Activated T-helper 1 cell treated with Interleukin-2 at 50 U/mL for 16 hours (primary cell): ENCODE measurements at places on chromosomes 11 and 22.

DNA sequence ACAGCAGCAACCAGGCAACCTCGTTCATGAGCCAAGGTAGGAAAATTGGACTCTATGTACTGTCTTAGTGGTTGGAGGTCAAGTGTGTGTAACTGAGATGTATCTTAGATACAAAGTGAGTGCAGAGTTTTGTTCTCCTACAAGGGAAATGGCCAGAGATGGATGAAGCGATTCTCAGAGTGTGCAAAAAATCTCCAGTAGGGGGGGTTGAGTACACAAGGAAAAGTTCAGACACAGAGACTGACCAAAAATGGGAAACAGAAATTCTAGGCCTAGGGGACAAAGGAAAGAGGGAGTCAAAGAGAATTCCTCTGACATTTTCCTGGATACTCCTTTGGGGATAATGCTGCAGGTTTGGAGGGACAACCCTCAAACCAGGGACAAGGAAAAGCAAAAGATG lies 38.2 kb upstream of the OR5AK2 start:
- DNase-seq = no peak

- no peak for DNase-seq
These were observed 43.3 kb upstream of the SLC35C1 start for GRCh38 chr11:45761659-45762058.

DNA sequence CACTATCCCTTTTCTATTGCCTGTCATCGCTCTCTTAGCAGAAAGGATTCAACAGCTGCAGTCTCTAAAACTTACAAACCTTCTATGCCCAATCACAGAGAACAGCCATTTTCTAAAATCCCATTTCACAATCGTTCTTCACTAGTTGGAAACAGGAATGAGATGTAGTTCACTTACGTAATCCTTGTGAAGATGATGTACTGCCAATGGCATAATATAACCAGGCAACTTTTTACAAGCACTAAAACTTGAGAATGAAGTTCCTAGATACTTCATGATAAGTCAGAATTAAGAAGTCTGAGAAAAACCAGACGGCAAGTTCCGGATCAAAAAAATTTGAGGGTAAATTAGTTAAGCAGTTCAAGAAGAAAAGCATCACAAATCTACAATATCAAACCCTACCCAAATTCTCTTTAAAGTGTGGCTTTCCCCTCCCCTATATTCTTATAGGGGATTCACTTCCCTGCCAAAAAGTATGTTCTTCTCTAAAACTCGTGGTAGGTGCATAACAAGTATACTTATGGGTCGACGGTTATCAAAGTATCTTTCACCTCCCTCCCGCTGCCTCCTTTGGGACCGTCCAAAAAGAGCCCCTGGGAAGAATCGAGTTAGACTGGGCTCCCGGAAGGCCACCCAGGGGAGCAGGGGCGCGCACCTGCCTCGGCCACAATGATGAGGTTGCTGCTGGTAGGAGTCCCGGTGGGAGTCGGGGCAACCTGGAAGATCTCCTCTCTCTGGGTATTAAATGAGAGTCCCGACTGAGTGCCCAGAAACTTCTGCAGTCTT lies 666 bp downstream of the MSANTD4 start:
- no peak for DNase-seq

DNA sequence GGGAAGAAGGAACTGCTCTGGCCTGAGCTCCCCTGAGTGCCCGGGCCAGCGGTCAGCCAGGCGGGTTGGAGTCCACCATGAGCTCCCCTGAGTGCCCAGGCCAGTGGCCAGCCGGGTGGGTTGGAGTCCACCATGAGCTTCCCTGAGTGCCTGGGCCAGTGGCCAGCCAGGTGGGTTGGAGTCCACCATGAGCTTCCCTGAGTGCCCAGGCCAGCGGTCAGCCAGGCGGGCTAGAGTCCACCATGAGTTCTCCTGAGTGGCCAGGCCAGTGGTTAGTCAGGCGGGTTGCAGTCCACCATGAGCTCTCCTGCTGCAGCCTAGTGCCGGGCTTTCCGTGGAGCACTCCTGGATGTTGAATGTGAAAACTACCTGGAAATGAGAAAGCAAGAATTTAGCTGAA lies 844.0 kb downstream of the TBC1D22A start:
- no peak for DNase-seq

GRCh38 chr11:32438866-32439489 lies 3.6 kb upstream of the WT1 start:
- DNase-seq = no peak

GRCh38 chr11:82969811-82970210 lies 68.3 kb downstream of the DDIAS start:
- DNase-seq = no peak

DNA sequence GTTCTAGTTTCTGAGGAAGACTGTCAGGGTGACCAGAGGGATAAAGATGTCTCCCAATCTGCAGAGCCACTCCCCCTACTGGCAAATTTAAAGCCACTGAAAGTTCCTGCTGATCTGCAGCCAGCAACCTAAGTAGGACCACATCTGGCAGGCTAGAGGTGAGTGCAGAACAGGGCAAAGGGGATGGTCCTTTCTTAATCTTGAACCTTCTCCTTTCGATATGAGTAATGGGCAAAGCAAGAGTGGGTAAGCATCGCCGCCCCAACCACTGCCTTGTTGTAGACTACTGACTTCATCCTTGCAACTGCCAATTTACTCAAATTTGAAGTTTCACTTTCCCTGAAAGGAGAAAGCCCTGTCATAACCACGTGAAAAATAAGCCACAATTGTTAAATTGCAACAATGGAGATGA lies 30.7 kb downstream of the SCUBE2 start:
- DNase-seq = no peak

DNA sequence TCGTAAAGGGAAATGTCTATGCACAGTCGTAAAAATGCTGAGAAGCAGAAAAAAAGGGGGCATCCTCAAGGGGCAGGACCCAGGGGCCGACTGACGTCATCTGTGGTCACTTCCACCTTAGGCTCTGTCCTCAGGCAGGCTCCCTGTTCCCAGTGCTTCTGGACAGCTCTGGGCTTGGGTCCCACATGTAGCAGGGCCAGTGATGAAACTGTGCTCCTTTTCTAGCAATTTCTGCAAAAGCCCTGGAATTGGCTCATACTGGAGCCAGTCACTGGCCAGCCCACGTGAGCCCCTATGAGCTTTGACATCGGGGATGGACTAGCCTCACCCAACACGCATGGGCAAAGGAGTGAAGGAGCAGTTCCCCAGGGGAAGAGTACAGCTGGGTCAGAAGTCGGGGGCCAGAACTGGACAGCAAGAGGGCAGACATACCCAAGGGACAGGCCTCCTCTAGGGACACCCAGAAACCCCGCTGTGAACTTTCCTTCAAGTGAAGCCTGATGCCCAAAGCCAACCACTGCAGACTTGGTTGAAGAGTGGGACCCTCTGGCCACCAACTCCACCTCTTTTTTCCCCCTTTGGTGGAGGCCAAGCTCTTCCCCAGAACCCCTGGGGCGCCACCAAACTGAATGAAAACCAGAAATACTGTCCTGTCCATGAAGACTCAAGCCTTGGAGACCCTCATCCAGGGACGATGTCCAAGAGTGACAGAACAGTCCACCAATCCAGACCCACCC lies 1349.0 kb downstream of the BRD1 start:
- DNase-seq = no peak

DNA sequence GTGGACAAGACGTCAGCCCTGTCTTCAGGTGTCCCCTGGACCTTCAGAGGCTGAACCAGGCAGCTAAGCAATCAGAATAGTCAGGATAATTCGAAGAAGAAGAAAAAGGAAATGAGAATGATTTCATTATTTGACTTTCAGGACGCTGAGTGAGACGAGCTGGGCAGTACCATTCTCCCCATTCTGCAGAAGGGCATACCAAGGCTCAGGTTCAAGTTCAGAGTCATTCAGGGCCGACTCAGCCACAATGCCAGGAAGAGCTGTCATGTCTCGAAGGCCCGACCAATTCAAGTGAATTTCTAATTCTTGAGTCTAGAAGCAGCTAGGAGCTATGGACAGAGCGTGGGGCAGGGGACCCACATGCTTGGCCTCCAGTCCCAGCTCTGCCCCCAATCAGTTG lies 33.8 kb upstream of the CD82 start:
- DNase-seq = no peak

GRCh38 chr11:65454696-65455456 lies 32.3 kb downstream of the NEAT1 start:
- peak; percentile 70 for DNase-seq

DNA sequence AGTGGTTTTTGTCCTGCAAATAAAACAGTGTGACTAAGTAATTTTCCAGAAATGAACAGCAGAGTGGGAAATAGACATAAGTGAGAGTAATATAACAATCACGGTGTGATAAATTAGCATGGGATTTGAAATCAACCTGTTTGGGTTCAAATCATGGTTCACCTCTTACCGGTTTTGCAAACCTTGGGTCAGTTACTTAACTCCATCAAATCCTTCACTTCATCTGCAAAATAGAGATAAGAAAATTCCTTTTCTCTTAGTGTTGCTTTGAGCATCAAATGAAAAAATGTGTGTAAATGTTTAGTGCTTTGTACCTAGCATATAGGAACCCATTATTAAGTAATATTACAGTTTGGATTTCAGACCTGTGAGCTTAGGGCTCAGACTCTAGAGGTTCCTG lies 152.2 kb downstream of the TEAD1 start:
- no peak for DNase-seq

DNA sequence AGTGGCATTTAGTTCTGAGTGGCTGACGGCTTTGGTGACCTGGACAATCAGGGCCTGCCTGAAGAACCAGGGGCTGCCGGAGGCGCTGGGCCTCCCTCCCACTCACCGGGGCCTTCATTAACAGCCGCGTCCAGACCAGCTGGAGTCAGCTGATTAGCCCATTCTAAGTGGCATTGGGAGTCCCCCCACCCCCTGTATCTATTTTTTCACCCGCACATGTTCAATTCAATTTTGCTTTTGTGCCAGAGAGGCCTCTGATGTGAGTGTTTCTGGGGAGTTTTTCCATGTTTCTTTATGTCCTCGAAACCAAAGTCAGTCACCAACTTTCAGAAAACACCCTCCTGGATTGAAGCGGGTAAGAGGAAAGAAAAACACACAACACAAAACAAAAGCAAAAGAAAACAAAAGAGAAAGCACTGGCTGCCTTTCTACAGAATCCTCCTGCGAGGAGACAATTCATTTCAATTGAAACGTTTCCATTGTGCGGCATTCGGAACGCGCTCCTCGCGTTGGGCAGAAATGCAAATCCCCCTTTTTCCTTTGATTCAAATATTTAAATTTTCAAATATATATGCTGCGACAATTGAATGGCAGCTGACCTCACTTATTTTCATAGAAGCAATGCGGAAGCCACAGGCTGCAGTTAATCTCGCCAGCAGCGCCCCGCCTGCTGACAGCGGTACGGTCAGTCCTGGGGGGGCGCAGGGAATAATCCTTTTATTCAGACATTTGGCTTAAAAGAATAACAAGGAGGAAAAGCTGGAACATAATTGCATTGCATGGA lies 17.7 kb downstream of the CDKN1C start:
- DNase-seq = no peak

GRCh38 chr22:17890245-17890671 lies 116.0 kb upstream of the BID start:
- DNase-seq = no peak

GRCh38 chr11:130102301-130103249 lies 32.9 kb downstream of the APLP2 start:
- no peak for DNase-seq

DNA sequence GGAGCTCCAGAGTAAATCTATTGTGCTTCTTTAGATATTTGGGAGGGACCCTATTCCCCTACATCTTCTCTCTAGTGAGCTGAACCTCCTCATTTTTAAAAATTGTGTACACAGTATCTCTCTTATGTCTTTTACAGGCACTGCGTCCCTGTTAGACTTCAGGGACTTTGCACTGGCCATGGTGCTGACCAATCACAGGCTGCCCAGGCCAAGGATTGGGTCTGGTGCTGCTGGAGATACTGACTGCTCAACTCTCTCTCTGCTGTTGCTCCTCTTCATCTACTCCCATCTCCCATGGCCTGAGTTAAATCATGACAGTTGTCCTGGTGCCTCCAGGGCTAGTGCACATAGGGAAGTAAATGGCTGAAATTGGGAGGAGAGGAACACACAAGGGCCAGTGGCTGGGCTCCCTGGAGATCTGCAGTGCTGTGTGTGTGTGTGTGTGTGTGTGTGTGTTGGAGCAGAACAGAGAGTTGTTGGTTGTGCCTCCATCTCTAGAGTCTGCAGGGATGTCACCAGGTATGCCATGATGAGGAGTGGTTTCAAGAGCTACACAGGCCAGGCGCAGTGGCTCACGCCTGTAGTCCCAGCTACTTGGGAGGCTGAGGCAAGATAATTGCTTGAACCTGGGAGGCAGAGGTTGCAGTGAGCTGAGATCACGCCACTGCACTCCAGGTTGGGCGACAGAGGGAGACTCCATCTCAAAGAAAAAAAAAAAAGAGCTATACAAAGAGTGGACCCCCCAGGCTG lies 155.3 kb downstream of the ST3GAL4 start:
- DNase-seq = no peak

DNA sequence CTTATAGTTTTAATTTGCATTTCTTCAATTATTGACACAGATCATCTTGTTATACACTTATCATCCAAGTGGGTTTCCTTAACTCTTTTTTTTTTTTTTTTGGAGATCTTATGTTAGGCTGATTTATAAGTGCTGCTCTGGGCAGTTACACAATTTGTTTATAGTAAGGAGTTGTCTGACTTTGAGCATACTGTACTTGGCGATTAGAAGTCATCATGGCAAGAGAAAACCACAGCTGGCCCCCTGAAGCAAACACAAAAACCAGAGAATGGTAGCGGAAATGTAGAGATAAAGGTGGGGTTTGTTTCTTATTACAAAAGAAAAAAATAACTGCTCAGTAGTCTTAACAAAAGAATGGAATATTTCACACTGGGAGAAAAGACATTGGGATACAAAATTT lies 292.6 kb downstream of the SWAP70 start:
- DNase-seq = no peak

GRCh38 chr11:85947431-85948272 lies 92.5 kb downstream of the CCDC83 start:
- DNase-seq = no peak

- DNase-seq = no peak
These were observed 29.2 kb downstream of the ADAMTS15 start for GRCh38 chr11:130477586-130478203.

- DNase-seq = no peak
These were observed 104.6 kb upstream of the FGF3 start for GRCh38 chr11:69923641-69924307.

DNA sequence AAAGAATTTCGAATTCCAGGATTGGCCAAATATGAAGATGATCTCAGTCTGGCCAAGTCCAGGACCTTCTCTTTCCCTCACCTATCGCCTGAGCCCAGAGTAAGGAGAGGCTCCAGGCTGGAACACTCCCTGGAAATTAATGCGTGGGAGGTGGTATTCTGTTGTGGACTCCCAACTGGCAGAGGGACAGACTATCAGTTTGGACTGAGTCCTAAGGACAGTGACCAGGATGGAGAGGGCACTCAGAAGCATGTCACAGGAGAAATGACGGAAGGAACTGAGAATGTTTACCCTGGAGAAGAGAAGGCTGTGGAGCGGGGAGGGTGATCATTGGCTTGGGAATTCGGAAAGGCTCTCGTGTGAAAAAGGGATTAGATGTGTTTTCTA lies 84.4 kb downstream of the RPL27A start:
- DNase-seq = no peak

DNA sequence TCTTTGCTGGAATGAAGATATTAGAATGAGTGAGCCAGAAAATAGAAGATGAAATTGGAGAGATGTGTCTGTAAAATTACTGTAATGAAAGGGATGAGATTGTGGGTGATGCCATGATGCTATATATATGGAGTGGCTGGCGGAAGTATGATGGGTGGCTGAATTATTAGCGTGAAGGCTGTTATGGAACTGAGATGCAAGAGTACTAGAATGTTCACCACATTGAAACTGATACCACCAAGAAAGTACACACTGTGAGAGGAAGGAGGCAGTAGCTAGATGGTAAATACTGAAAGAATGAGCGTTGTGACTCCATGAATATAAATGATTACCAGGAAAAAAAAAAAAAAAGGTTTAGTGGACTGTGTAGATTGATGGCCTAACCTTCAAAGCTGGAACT lies 411.9 kb downstream of the CNTN5 start:
- DNase-seq = no peak
